ENCODE measurements at places on chromosomes 16 and 17.

DNA sequence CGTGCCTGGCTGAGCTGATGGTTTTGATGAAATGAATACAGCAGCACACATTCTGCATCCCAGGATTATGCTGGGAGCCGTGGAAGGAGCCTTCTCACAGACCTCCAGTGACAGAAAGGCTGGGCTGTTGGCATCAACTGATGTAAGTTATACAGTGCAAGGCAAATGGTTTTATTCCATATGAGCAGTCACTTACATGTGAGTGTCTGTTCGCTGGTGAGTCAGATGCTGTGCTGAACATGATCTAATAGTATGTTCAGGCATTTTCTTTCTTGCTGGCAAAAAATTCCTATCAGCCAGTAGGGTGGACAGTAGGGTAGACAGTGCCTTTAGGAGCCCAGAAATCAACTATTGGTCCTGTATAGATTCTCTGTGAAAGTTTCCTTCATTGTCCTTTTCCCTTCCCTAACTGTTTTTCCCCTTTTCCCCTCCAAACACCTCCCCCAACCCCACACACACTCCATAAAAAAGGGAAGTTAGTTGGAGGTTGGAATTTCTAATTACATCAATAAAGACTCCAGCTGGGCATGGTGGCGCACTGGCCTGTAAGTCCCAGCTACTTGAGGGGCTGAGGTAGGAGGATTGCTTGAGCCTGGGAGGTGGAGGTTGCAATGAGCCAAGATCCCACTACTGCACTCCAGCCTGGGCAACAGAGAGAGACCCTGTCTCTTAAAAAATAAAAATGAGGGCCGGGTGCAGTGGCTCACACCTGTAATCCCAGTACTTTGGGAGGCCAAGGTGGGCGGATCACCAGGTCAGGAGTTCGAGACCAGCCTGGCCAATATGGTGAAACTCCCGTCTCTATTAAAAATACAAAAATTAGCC, 36.2 kb downstream of the LDHD start:
- DNase-seq: no peak

- DNase-seq: no peak
Measured at GRCh38 chr17:30513346-30513745, 36.1 kb downstream of the GOSR1 start.

- no peak for DNase-seq
Measured at GRCh38 chr17:10197721-10198508, 491 bp downstream of the GAS7 start.

DNA sequence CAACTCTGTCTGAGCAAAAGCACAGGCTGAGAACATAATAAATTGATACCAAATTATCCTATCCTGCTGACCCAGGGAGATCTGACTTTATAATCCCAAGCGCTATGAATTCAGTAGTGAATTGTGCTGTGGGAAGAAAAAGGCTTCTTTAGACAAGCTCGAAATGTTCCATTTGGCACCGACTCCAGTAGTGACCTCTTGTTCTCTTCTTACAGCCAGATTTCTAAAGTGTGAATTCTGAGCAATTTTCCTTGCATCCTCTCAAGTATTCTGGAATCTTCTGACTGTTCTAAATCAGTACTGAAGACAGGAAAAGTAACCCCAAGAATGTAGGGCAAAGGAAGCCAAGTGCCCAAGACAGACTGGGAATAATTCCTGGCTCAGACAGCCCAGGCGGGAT, 58.2 kb downstream of the CDYL2 start:
- no peak for DNase-seq

- DNase-seq: no peak
Measured at GRCh38 chr17:17843096-17843495, 6.3 kb upstream of the SREBF1 start.

GRCh38 chr17:49054342-49055092, 57.3 kb downstream of the IGF2BP1 start:
- no peak for DNase-seq

DNA sequence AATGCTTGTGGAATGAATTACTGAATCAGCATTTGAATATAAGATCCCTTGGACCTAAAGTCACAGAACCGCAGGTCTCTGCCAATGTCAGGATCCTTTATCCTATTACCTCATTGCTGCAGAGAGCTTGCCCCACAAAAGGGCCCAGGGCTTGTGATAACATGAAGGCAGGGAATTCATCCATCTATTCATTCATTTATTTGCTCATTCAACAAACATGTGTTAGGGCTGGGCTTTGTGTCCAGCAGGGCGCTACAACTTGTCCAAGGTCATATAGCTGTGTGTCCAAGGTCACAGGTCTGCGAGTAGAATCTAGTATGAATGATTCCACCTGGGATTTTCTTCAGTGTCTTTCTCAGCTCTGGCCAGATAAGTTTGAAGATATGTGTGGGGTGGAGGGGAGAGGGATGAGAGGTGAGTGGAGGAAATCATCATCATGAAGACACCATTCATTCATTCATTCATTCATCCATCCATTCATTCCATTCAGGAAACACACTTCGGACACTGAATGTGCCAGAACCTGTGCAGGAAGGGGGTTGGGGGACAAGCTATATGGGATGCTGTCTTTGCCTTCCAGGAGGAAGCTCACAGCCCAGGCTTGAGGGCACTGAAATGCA, 1.3 kb upstream of the UNC45B start:
- DNase-seq: no peak

DNA sequence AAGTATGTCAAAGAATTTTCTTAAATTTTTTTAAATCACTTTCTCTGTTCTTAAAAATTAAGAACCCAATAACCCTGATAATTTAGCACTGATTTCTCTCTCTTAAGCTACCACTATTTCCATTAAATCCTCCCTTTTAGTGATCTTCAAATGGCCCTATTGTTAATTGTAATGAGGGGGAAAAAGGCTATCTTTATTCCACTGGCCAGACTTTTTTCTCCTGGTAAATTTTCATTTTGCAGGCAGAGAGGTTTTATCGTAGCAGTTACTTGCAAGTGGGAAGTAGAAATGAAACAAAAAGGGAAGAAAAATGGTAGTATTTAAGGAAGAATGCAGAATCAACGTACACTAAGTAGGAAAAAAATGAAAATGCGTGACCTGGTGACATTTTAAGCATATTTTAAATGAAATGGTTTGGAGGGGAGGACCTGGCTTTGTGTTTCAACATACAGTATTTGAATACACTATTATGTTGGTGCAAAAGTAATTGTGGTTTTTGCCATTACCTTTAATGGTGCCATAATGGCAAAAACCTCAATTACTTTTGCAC, 224.9 kb downstream of the TANC2 start:
- DNase-seq: no peak

DNA sequence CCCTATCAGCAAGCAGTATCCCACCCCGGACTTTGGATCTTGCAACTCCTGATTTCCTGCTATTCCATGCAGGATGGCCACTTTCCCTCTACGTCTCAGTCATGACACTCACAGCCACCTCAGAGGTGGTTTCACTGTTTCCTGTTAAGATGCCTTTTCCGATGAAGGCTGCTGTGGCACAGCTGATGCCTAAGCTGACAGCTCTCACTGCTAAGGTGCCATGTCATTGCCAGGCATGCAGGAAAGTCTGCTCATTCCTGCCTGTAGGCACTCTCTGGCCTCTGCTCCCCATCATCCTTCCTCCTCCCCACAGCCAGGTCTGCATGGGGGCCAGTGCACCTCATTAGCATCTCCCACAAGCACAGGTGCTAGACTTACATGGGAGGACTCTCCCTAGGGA, 173.0 kb downstream of the CBLN1 start:
- no peak for DNase-seq

DNA sequence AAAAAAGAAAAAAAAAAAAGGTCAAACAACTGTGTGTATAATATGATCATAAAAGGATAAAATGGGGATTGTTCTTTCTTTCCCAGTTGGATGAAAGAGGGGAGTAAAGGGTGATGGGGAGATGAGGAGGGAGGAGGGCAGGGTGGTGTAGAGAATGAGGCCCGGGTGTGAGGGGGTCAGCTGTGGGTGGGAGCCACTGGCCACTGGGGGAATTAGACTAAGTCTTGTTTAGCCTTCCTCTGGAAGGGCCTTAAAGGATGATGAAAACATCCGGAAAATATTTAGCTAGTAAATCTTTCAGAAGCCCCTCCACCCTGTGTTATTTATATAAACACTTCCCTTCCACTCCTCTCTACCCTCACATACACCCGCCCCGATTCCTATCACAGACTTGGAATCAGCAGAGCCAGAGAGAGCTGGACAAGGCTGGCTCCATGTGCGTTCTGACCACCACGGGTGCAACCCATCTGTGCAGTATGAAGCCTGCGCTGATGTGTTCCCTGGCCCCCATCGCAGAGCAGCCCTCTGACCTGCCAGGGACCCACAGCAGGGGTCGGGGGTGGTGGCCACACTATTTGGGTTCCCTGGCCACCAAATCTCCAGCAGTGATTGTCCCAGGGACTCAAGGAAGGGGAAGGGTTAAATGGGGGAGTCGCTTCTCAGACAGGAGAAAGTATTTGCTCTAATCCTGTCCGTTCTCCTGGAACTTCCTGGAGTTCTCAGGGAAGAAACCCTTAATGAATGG, 72.7 kb downstream of the GAS7 start:
- DNase-seq: no peak

- DNase-seq: no peak
Measured at GRCh38 chr17:8744086-8744785, 400 bp downstream of the CCDC42 start.

DNA sequence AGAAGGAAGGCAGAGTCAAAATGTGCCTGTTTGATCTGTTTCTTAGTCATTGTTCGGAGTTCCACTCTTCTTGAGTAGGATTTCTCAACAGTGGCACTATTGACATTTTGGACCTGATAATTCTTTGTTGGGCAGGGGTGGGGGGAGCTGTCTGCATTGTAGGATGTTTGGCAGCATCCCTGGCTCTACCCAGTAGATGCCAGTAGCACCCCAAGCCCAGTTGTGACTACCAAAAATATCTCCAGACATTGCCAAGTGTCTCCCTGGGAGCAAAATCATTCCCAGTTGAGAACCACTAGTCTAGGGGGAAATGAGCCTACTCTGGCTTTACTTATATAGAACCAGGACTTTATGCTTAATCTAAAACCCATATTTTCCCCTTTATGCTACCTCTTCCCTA, 1.1 kb upstream of the GFOD2 start:
- no peak for DNase-seq

GRCh38 chr16:78326731-78327130, 227.3 kb downstream of the WWOX start:
- DNase-seq: no peak

DNA sequence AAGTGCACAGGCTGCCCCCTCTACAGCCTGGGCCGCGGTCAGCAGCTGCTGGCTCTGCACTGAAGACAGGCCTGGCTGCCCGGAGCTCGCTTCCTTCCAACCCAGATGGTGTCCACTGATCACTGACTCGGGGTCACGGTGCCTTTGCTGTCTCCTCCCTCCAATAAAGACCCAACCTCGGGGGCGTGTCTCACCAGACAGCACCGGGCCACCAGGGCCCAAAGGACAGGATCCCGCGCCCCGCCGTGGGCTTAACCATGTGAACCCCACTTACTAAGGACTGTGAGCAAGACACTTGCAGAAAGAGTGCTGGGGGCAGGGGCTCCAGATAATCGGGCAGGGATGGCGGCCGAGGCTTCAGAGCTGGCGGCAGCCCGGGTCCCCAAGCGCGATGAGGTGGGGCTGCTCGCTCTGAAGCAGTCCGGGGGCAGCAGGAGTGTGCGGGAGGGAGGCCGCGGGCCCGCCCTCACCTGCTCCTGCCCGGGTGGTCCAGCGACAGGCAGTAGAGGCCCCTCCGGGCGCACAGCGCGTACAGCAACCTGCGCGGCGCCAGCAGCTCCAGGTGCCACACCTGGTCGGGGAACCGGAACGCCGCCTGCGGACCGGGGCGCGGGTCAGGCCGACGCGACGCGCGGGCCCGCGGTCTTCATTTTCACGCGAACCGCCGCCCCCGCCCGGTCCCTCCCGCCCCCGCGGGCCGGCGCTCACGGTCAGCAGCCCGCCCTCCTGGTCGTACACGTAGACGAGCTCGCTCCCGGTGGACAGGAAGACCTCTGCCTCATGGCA, 502 bp downstream of the FAAP100 start:
- no peak for DNase-seq

DNA sequence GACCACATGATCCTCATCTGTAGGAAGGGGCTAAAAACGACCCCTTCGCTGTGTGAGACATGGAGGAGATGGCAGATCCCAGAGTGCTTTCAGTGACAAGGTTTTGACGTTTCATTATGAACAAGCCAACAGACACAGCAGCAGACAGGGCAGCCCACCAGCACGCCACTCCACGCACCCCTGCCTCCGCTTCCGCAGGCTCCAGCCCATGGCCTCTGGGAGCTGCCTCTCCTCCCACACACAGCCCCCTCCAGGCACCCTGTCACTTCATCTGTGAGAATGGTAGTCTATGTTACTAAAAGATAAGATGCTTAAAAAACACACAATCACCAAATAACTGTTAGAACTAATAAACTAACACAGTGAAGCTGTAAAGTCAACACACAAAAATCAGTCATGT, 12.3 kb upstream of the ADCY7 start:
- no peak for DNase-seq

- DNase-seq: no peak
Measured at GRCh38 chr17:56893503-56893902, 20.3 kb downstream of the TRIM25 start.

GRCh38 chr16:50329446-50330189, 39.2 kb downstream of the BRD7 start:
- no peak for DNase-seq

DNA sequence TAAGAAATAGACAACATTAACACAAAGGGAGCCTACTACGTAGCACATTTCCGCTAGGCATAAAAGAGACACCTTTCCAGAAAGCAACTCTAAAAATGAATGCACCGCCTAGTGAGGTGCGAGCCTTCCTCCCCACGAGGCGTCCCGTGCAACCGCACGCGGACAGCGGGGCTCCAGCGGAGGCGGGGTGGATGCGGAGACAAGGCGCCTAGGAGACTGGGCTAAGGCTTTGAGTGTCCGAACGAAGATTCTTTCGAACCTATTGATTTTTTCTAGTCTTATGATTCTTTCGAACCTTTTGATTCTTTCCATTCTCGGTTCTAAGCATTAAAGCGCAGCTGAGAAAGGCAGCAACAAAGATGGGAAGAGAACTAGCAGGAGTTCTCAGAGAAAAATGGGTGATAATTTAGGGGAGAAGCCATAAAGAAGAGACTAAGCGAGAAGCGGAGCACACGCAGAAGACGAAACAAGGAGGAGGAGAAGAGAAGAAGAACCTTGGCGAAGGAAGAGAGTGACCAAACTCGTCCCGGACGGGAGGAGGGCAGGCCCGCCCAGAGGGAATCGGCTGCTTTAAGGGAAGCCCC, 394 bp upstream of the CPD start:
- no peak for DNase-seq

Data from AML-193 (cell line).